ENCODE measurements at places on chromosomes 4 and X.

- DNase-seq: peak; percentile 91
Measured at GRCh38 chr4:149997881-149998421, 80.3 kb upstream of the DCLK2 start.

- DNase-seq: no peak
Measured at GRCh38 chrX:54090880-54091279, 46.6 kb upstream of the PHF8 start.

DNA sequence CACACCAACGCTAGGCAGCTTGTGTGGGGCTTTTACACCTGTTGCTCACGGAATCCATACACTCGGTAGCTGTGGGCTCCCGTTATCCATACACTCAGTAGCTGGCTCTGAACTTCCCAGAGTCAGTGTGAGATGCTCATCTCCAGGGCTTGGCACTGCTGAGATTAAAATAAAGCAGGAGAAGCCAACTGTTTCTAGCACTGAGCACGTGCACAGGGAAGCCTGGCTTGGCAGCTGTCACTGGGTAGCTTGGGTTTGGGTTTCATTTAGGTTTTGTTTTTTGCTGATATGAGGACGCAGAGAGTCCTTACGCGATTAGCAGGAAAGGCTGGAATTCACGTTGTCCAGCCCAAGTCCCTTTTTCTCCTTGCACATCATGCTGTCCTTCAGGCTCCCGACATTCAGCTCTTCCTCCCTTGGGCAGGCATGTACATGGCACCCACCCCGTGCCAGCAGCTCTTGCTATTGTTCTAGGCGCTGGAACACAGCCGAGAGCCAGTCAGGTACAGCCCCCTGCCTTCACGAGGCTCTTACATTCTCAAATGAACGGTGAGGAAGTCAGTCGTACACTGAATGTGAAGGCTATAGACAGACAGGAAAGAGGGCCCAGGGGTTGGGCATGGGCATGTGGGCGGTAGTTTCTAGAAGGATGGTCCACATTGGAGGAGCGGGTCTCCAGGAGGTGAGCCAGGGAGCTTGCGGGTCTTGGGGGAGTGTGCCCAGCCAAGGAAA, 25.9 kb downstream of the NSG1 start:
- DNase-seq: no peak

DNA sequence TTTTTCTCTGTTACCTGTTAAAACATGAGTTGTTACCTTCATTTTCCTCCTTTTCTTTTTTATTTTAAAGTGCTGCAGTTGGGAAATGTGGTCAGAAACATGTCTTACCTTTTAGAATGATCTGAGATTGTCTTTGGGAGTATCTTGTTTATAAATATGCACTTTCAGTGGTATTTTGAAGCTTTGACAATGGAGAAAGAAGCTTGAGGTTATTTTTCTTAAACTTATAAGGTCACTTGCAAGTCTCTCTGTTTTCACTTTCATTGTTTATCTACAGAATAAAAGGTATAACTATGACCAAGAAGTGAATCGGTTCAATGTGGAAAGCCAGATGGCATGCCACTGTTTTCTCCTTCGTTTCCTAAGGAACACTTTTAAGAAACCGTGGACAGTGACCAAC, 167.5 kb upstream of the SLC7A11 start:
- DNase-seq: no peak

GRCh38 chr4:28621591-28621990, 1761.0 kb downstream of the STIM2 start:
- DNase-seq: no peak

DNA sequence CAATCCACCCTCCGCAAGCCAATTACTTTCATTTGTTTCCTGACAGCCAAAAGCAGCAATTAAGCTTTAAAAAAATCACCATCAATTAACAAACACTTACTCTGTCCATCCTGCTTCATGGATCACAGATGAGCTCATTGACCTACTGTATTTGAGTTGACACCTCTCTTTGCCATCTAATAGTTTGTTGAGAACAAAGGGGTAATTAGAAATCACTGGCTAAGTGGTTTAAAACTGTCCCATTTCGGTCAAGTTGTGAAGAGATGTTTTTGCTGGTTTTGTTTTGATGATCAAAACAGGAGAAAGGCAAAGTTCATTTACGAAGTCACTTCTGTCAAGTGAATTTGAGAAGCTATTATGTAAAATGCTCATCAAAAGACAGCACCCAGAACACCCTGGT, 10.4 kb downstream of the SH3KBP1 start:
- DNase-seq: no peak
